ENCODE measurements at places on chromosomes 5 and 9.

- DNase-seq: no peak
Observed at GRCh38 chr9:82126256-82126655, 137.7 kb downstream of the SPATA31D1 start.

- DNase-seq: peak; percentile 64
Observed at GRCh38 chr5:151097061-151097460, 16.2 kb upstream of the TNIP1 start.

- DNase-seq: no peak
Observed at GRCh38 chr5:179124853-179125788, 64.9 kb downstream of the ZNF354C start.

DNA sequence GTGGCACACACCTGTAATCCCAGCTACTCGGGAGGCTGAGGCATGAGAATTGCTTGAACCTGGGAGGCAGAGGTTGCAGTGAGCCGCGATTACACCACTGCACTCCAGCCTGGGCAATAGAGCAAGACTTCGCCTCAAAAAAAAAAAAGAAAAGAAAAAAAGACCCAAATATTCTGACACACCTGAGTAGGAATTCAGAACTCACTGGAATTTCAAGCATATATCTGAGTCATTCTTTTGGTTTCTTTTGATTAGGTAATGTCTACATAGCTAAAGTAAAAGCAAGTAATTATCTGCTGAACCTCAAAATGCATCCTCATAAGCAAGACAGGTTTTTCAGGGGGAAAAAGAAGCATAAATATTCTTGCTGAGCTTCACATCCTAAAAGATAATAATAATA lies 35.9 kb downstream of the ANKRD31 start:
- no peak for DNase-seq

Measured in inflammatory macrophage (primary cell).